ENCODE measurements at places on chromosomes 6 and 20.
A peak's percentile ranks its signal among the peaks of the same experiment; 100 is the strongest.

GRCh38 chr6:142235791-142236190 lies 66.0 kb upstream of the ADGRG6 start:
- no peak for DNase-seq

DNA sequence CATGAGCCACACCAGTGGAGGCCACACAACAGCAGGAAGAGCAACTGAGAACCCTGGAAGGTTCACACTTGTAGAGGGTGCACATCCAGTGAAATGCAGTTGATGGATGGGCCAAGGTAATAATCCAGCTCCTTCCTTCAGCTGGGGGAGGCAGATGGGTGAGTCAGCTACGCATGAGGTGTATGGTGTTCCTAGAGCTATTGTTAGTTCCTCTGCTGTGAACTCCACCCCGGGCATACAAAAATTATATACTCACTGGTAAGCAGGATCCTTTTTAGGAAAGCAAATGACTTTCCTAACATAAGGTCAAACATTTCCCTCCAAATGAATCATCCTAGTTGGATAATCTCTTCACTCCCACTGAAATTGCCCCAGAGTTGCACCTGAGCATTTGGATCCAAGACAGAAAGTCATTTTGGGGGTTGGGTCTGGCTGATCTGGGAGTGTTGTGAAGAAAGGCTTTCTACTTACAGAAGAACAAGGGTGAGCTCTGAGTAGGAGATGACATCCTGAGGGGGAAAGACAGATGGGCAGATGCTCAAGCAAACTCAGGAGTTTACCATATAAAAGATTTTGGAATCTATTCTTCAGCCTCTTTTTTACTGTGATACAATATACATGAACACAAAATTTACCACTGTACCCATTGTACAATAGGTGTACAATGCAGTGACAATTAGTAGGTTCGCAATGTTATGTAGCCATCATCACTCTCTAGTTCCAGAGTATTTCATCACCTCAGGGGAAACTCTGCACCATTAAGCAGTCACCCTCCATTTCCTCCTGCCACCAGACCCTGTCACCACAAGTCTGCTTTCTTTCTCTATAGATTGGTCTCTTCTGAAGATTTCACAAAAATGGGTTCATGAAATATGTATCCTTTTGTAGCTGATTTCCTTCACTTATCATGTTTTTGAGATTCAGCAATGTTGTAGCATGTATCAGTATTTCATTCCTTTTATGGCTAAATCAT lies 11.1 kb downstream of the HLA-F start:
- no peak for DNase-seq

DNA sequence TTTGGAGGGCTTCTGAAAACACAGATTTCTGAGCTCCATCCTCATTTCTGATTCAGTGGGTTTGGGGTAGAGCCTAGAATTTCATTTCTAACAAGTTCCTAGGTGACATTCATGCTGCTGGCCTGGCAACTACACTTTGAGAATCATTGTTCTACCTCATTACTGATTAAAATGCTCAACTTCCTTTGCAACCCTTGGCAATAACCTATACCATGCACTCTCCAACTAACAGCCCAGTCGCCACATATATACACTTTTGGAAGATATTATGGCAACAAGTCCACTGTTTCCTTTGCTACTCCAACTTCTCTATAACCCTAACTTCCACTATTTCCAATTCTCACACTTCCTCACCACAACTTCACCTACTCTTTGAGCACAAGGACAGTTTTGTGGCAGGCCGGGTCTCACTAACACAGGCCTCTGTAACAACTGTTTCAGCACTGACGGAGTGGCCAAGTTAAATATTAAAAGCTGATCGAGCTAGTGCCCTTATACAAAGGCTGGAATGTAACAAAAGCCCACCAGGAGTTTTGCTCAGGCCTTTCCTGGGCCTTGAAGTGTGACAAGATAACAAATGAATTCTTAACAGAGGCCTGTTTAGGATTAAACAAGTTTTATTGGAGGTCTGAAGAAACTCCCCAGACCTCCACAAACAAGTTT lies 32.1 kb upstream of the RAB23 start:
- DNase-seq = no peak

DNA sequence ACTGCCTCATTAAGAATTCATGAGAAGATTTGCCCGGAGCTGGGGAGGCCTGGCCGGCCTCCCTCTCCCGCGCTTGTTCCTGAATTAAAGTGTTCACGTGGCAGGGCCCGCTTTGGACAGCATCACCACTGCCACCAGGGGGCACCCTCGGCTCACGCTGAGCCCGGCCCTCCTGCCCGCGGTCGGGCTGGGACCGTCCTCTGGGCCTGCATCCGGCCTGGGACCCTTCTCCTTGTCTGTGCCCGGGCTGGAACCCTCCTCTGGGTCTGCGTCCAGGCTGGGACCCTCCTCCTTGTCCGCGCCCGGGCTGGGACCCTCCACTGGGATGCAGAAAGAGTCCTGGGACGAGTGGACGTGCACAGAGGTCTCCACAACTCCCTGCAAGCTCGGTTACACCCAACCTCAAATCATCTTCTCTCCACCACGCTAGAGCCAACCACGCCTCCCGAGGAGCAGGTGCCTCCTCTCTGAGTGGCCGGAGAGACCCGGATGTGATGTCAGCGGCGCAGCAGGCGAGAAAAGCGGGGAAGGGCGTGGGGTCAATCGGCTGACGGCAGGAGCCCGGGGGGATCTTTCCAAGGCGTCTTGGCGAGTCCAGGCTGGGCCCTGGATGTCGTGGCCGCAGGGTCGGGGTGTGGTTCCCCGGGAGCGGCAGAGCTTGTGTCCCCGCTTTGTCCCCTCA lies 50.9 kb upstream of the DACT2 start:
- DNase-seq = peak; percentile 65

- DNase-seq = no peak
Observed at GRCh38 chr6:7866526-7866925, 44.1 kb downstream of the TXNDC5 start.

GRCh38 chr6:12064538-12065071 lies 52.5 kb downstream of the HIVEP1 start:
- no peak for DNase-seq

GRCh38 chr6:11766589-11767450 lies 11.8 kb downstream of the ADTRP start:
- DNase-seq = no peak

DNA sequence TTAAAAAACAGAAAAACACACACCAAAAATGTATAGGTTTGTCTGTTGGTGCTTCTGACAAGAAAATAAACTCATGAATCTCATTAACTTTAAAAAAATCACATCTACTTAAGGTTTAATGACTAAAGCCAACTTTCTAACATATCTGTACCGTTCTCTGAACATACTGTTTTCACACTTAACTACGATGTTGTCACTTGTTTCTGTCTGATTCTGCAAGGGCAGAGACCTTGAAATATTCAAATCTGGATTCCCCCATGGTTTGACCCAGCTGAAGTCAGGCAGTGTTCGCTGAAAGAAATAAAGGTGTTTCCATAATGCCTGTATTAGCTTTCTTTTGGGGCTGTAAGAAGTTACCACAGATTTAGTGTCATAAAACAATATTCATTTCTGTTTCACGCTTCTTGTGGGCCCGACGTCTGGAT lies 2.7 kb upstream of the ASXL1 start:
- peak; percentile 18 for DNase-seq

GRCh38 chr6:22147921-22148776 lies 148.7 kb downstream of the PRL start:
- DNase-seq = no peak

- DNase-seq = no peak
Observed at GRCh38 chr6:22656706-22657351, 87.5 kb downstream of the HDGFL1 start.

DNA sequence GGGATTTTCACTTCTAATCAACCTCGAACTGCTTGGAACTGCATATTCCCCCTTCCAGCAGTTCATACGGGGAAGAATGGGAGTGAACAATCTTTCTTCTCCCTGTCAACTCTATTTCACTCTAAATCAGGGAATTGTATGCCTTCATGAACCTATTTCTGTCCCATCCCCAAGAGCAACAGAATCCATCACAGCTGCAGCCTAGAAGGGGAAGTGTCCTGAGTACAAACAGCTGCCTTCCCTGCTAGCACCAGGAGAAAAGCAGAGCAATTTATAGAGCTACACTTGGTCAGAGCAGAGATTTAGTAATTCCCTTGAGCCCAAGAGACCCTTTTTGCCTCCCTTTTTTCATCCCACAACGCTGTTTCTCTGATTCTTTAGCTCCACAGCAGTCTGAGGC lies 208.4 kb downstream of the ADGRG6 start:
- no peak for DNase-seq

GRCh38 chr6:1239805-1240204 lies 72.1 kb upstream of the FOXQ1 start:
- no peak for DNase-seq

GRCh38 chr6:142380626-142381025 lies 78.8 kb downstream of the ADGRG6 start:
- no peak for DNase-seq

GRCh38 chr20:20360464-20360863 lies 7.4 kb upstream of the INSM1 start:
- DNase-seq = peak; percentile 45

GRCh38 chr6:7282097-7282906 lies 30.7 kb downstream of the SSR1 start:
- DNase-seq = no peak

Data from stimulated activated CD4-positive, alpha-beta T cell treated with anti-CD3 and anti-CD28 coated beads, Interleukin-4, amount 100 ng/mL, for 24 hours (primary cell).